ENCODE measurements at places on chromosomes 12 and 14. TPM values are rescaled to one million over a fixed set of nuclear protein-coding genes. Genes with fewer than 3 reads are reported as not detected.

The FGFR1OP2 gene
- total RNA-seq: 43.5 TPM

The RALGAPA1 gene
- total RNA-seq: 76.9 TPM

The CCDC177 gene
- total RNA-seq: 0.08 TPM

The BAZ2A gene
- 79.7 TPM for total RNA-seq

The RNASE3 gene
- not detected for total RNA-seq

The CHGA gene
- total RNA-seq: 790 TPM

The EEF1AKMT3 gene
- total RNA-seq: 7.6 TPM

The ULK1 gene
- total RNA-seq: 29.1 TPM

The TMEM117 gene
- 38.5 TPM for total RNA-seq

The SDR39U1 gene
- 100 TPM for total RNA-seq

The GPR137C gene
- 0.09 TPM for total RNA-seq

The KLHL33 gene
- 0.26 TPM for total RNA-seq

The AQP6 gene
- total RNA-seq: not detected

The C1S gene
- total RNA-seq: 205 TPM

The MMP17 gene
- 1.4 TPM for total RNA-seq

The DDX54 gene
- 74.0 TPM for total RNA-seq

The BMAL2 gene
- total RNA-seq: 0.48 TPM

The TSPAN8 gene
- 7.9 TPM for total RNA-seq

The PLEK2 gene
- total RNA-seq: 384 TPM

The RHOF gene
- total RNA-seq: 12.7 TPM

The GZMB gene
- total RNA-seq: 2.9 TPM

The CALCOCO1 gene
- 62.2 TPM for total RNA-seq

The SLC35E3 gene
- total RNA-seq: 12.7 TPM

The FSCB gene
- 0.67 TPM for total RNA-seq

The SPRYD3 gene
- total RNA-seq: 40.6 TPM

The WNT1 gene
- not detected for total RNA-seq

The MYO1H gene
- total RNA-seq: not detected

The OTOGL gene
- total RNA-seq: 0.28 TPM

The COL2A1 gene
- 18.2 TPM for total RNA-seq

The ZFYVE1 gene
- total RNA-seq: 37.9 TPM

The NFYB gene
- total RNA-seq: 17.2 TPM

The IL26 gene
- total RNA-seq: not detected

The NFE2 gene
- total RNA-seq: not detected

The GLT1D1 gene
- total RNA-seq: 0.50 TPM

The FOXA1 gene
- total RNA-seq: 0.63 TPM

The KLHDC1 gene
- total RNA-seq: 4.1 TPM

The LRRC23 gene
- 7.5 TPM for total RNA-seq

The SLC10A1 gene
- not detected for total RNA-seq

The GPR132 gene
- total RNA-seq: 2.2 TPM

The DRAM1 gene
- 30.4 TPM for total RNA-seq

The ANKRD33 gene
- not detected for total RNA-seq

The AMHR2 gene
- 68.1 TPM for total RNA-seq

The SERPINA10 gene
- not detected for total RNA-seq

The RFX4 gene
- not detected for total RNA-seq

The KRT6C gene
- total RNA-seq: not detected

The KRT71 gene
- total RNA-seq: not detected

The SRRM4 gene
- not detected for total RNA-seq

The RAB21 gene
- total RNA-seq: 8.6 TPM

The TMEM253 gene
- 1.0 TPM for total RNA-seq

The ADCY6 gene
- total RNA-seq: 38.1 TPM

The SLC2A3 gene
- total RNA-seq: 28.4 TPM

The TCL1B gene
- not detected for total RNA-seq

The TMED10 gene
- total RNA-seq: 413 TPM

Data from adrenal gland (tissue), 19 donors.